ENCODE measurements at places on chromosomes 2 and 18.

DNA sequence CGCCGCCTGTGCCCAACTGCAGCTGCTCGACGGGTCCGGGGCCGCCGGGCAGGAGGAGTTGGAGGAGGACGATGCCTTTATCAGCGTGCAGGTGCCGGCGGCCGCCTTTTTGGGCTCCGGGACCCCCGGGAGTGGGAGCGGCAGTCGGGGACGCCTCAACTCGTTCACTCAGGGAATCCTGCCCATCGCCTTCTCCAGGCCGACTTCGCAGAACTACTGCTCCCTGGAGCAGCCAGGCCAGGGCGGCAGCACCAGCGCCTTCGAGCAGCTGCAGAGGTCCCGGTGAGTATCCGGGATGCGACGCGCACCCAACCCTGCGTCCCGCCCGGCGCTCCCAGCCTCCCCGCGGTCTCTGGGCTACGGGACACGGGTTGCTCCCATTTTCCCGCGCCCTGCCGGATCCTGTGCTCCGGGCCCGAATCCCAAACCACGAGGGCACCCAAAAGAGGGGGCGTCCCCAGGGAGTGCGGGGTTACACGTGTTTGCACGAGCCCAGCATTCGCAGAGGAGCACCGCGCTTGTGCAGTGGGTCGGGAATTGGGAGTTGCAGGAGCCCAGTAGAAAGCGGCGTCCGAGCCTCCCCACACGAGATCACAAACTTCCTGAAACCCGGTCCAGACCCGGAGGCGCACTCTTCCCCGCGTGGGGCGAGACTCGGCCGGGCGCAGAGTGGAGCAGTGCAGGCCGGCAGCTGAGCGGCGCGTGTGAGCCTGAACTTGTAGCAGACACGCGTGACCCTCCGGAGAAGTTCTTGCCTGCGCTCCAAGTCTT, 1.2 kb downstream of the CABLES1 start:
- peak overlapping the region; percentile 59 for H3K27ac ChIP-seq
- H3K36me3 ChIP-seq = peaks cover 5% of the 10 kb centered on the region
- H3K4me1 ChIP-seq = peaks cover 20% of the 10 kb centered on the region
- no peaks in the 10 kb centered on the region for H3K27me3 ChIP-seq

DNA sequence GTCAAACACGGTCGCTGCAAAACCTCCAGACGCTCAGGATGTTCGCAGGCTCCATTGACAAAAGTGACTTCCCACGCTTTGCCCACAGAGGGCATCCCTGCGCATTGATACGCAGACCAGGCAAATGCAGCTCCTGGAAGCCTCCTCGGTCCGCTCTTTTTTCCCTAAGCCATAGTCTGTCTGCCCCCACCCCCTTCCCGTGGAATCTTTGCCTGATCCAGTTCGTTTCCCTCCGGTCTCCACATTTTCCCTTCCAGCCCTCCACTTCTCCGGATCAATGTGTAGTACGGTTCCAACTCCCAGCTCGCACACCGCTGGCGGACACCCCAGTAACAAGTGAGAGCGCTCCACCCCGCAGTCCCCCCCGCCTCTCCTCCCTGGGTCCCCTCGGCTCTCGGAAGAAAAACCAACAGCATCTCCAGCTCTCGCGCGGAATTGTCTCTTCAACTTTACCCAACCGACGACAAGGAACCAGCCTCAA, at the start of gene DCC:
DCC (plus strand) TSS at position 307 of the 481 bp plus-strand sequence. CDS start 591 bp downstream, outside the sequence.
- no peak within 1 kb of the TSS for H3K4me3 ChIP-seq
- peak; percentile 45 for DNase-seq
- H3K36me3 ChIP-seq = no peaks in the 10 kb centered on the region

DNA sequence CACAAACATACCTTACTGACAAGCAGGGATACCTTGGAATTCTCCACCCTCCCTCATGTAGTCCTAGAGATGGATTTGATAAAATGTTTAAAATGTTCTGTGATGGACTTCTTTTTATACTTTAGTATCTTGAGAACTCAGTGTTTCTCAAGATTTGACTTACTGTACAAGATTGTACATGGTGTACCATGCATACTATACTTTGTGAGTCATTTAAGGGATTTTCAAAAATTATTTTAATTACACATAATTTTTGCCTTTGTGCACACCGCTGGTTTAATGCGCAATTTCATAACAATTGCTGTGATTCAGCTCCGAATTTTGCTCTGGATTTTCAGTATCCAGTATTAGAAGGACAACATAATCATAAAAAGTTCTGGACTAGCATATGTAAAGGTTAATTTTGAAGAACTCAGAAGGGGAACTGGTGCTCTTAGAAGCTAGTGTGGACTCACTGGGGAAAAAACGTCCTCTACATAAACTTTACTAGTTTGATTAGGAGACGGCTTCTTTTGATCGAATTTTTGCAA, 78.6 kb upstream of the ACSL3 start:
- H3K4me3 ChIP-seq = no peak overlapping the region
- H3K27me3 ChIP-seq = peaks cover 2% of the 10 kb centered on the region
- no peaks in the 10 kb centered on the region for H3K36me3 ChIP-seq
- no peak for DNase-seq
- no peak overlapping the region for H3K27ac ChIP-seq
- no peaks in the 10 kb centered on the region for H3K4me1 ChIP-seq

- H3K27ac ChIP-seq = no peak overlapping the region
- no peaks in the 10 kb centered on the region for H3K27me3 ChIP-seq
- no peaks in the 10 kb centered on the region for H3K36me3 ChIP-seq
- peaks cover 12% of the 10 kb centered on the region for H3K4me1 ChIP-seq
- no peak overlapping the region for H3K4me3 ChIP-seq
These were observed 139.8 kb upstream of the THUMPD2 start for GRCh38 chr2:39918886-39919285.

DNA sequence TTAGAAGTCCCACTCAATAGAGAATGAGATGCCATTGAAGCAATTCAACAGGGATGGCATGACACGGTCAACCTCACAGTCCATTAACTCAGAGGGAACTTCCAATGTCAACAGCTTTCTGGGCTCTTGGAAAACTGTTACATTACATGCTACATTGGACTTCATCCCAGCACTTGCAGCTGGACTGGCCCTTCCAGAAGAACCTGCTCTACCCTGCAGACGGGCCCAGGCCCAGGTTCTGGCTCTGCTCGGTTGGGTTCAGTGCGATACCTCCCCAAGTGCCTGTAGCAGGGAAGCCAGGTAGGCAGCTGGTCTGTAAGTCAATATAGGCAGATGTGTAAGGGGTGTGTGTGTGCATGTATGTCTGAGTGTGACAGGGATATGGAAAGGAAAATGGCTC, 12.9 kb downstream of the LAMA1 start:
- H3K27me3 ChIP-seq = no peaks in the 10 kb centered on the region
- H3K27ac ChIP-seq = no peak overlapping the region

- H3K36me3 ChIP-seq = no peaks in the 10 kb centered on the region
- no peak overlapping the region for H3K4me3 ChIP-seq
- no peaks in the 10 kb centered on the region for H3K27me3 ChIP-seq
- H3K4me1 ChIP-seq = no peaks in the 10 kb centered on the region
- H3K27ac ChIP-seq = no peak overlapping the region
- peak; percentile 25 for DNase-seq
These were observed 29.9 kb downstream of the PPP1R1C start for GRCh38 chr2:182015334-182016109.

DNA sequence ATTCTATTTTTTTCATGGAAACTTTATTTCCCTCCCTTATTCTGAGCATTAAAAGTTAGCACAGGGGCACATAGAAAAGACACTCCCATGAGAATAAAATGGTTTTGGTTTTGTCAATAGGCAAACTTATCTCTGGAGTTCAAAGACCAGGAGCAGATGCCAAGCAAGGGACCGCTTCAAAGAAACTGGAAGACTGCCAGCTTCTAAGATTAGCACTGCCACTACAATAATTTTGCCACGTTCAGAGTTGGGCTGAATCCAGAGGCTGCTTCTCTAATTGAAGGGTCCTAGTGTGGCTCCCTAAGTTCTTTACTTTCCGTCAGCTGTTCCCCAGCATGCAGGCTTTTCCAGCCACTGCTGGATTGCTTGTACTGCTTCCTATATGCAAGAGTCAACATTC, 681.0 kb upstream of the GCFC2 start:
- DNase-seq = no peak
- no peaks in the 10 kb centered on the region for H3K36me3 ChIP-seq
- no peak overlapping the region for H3K4me3 ChIP-seq
- no peaks in the 10 kb centered on the region for H3K27me3 ChIP-seq
- H3K27ac ChIP-seq = no peak overlapping the region
- H3K4me1 ChIP-seq = no peaks in the 10 kb centered on the region

DNA sequence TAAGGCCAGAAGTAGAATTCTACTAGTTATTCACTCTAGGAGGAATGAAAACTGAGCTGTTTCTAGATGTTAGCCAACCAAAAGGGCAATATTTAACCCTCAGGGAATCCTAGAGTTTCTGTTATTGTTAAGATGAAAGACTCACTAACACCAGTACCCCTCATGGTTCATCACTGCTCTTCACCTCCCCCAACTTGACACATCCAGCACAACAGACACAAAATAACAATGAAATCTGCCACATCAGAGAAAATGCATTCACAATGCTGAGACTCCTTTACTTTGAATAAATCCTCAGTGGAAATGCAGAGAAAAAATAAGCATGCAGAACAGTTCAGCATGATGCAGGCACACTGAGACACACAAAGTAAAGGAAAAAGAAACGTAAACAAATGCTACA, 111.3 kb downstream of the RIF1 start:
- no peak overlapping the region for H3K27ac ChIP-seq
- H3K27me3 ChIP-seq = no peaks in the 10 kb centered on the region
- no peaks in the 10 kb centered on the region for H3K36me3 ChIP-seq
- no peak for DNase-seq
- H3K4me3 ChIP-seq = no peak overlapping the region
- no peaks in the 10 kb centered on the region for H3K4me1 ChIP-seq

DNA sequence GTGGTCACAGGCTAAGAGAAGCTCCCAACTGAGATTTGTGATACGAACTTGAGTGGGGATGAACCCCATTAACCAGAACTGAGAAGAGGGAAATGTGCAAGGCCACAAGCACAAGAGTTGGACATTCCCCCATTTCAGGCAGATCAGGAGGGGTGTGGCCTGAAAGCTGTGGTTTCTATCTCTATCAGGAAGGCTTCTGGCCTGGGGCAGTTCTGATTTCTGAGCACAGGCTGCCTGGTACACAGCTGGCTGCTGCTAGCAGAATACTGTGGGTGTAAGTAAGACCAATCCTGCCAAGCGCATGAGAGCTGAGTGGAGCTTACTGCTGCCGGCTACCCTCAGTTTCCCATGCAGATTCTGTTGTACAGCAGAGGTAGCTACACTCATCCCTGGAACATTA, 484.6 kb downstream of the SATB2 start:
- no peak overlapping the region for H3K27ac ChIP-seq
- no peaks in the 10 kb centered on the region for H3K27me3 ChIP-seq
- no peaks in the 10 kb centered on the region for H3K36me3 ChIP-seq
- no peak overlapping the region for H3K4me3 ChIP-seq

- 0 out of 2 replicates have a peak, but pooled peaks cover 1% of the 10 kb centered on the region for H3K4me1 ChIP-seq
- H3K36me3 ChIP-seq = no peaks in the 10 kb centered on the region
- peak; percentile 33 for DNase-seq
- no peak overlapping the region for H3K27ac ChIP-seq
- H3K4me3 ChIP-seq = peak overlapping the region; percentile 91
These were observed 675 bp upstream of the SPIRE1 start for GRCh38 chr18:12658426-12659138.

- H3K4me1 ChIP-seq = no peaks in the 10 kb centered on the region
- no peaks in the 10 kb centered on the region for H3K36me3 ChIP-seq
- no peak overlapping the region for H3K27ac ChIP-seq
- no peaks in the 10 kb centered on the region for H3K27me3 ChIP-seq
These were observed 63.7 kb upstream of the FANCL start for GRCh38 chr2:58304843-58305242.

- no peaks in the 10 kb centered on the region for H3K36me3 ChIP-seq
- H3K4me3 ChIP-seq = peak overlapping the region; percentile 95
- no peaks in the 10 kb centered on the region for H3K27me3 ChIP-seq
These were observed 925 bp downstream of the SESTD1 start for GRCh38 chr2:179263446-179264367.

DNA sequence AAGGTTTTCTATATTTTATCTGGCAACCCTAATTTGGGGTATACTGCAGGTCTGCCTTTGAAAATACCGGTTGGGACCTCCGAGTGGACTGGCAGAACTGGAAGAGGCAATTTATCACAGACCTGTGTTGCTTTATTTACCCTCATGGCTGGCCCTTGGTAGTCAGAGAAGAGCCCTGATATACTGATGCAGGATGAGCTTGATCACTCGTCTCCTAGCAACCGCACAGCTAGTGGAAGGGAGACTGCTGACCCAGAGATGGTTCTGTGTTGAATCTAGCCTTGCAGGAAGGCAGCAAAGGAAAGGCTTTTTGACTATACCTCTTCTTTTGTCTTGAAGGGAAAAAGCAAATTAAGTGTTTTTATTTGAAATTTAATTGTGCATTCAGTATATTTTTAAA, 154.7 kb downstream of the EML6 start:
- H3K27ac ChIP-seq = no peak overlapping the region
- peaks cover 8% of the 10 kb centered on the region for H3K27me3 ChIP-seq
- no peak for DNase-seq
- H3K4me1 ChIP-seq = no peaks in the 10 kb centered on the region
- H3K36me3 ChIP-seq = no peaks in the 10 kb centered on the region

DNA sequence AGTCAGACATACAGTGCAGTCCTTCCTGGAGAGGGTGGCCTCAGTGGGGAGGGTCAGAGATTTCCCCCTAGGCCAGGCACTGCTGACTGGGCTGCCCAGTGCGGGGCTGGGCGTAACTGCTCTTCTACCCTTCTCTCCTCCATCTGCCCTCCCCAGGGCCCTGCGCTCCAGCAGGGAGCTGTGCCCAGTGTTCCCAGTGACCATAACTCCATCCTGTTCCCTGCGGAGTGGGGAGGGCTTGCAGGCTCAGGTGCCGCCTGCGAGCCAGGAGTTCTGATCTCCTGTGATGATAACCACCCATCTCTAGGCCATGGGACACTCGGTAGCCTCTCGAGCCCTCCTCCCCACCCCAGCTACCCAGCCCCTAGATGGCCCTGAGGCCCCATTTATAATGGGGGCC, 107.6 kb downstream of the SMAD7 start:
- no peak overlapping the region for H3K4me3 ChIP-seq
- DNase-seq = no peak
- H3K27me3 ChIP-seq = no peaks in the 10 kb centered on the region
- no peak overlapping the region for H3K27ac ChIP-seq
- H3K36me3 ChIP-seq = peaks cover 8% of the 10 kb centered on the region

DNA sequence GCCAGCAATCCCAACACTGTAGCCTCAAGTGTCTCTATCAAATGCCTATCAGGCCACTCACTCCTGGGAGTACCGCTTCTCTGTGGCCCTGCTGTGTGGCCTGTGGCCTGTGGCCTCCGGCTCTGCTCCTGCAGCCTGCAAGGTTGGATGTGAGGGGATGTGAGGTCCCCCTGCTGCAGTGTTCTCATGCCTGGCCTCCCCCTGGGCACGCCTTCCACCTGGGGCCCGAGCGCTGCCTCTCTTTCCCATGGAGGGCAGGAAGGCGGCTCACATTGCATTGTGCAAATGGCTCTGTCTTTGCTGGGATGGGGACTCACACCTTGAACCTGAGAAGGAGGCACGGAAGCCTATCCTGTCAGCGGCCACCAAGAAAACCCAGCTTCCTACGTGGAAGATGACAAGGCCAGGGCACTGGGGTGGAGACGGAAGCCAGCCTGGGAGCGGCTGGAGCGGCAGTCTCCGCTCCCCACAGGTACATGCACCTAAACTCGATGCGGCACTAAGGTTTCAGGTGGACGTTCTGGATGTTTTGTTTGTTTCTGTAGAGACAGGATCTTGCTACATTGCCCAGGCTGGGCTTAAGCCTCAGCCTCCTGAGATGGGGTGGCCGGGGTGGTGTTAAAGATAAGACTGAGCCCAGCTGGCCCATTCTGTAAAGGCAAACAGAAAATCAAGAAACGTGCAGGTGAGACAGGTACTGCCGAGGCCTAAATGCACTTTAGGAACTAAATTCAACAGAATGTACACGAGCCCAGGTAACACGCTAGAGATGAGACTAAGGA, 140.1 kb downstream of the HDAC4 start:
- H3K27me3 ChIP-seq = no peaks in the 10 kb centered on the region
- H3K27ac ChIP-seq = no peak overlapping the region
- peaks cover 37% of the 10 kb centered on the region for H3K4me1 ChIP-seq
- no peak overlapping the region for H3K4me3 ChIP-seq
- no peak for DNase-seq

Data from IMR-90 (cell line).